ENCODE measurements at places on chromosomes 4 and X.

DNA sequence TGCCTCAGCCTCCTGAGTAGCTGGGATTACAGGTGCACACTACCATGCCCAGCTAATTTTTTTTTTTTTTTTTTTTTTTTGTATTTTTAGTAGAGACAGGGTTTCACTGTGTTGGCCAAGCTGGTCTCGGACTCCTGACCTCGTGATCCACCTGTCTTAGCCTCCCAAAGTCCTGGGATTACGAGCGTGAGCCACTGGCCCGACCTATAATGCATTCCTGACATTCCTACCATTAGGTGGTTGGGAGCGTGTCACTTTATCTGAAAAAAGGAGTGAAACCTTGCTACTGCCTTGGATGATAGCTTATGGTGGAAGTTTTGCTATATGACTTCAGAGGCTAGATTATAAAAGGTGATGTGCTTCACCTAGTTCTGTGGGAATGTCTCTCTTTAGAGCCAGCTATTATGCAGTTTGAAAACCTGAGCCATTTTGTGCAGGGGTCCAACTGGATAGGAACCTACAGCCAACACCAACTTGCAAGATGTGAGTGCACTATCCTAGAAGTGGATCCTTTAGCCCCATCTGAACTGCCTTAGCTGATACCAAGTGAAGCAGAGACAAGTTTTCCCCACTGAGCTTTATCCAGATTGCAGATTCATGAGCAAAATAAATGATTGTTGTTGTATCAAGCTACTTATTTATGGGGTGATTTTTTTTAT is 29.8 kb upstream of the EMCN start:
- DNase-seq = no peak

DNA sequence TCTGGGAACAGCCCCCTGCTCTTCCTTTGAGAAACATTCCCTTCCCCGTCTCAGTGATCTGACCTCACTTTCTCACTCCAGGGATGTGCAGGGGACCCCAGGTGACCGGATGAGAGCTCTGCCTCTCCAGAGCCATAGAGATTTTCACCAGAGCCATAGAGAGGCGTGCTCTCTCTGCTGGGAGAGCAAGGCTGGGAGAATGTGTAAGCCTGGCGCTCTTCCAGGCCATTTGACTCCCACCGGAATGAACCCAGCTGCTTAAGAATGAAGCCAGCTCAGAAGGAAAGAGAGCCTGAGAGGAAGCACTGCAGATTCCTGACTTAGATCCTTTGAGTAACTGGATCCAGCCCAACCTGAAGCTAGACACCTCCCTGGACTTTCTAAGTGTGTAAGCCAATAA is 106.4 kb downstream of the DHX15 start:
- DNase-seq = no peak

DNA sequence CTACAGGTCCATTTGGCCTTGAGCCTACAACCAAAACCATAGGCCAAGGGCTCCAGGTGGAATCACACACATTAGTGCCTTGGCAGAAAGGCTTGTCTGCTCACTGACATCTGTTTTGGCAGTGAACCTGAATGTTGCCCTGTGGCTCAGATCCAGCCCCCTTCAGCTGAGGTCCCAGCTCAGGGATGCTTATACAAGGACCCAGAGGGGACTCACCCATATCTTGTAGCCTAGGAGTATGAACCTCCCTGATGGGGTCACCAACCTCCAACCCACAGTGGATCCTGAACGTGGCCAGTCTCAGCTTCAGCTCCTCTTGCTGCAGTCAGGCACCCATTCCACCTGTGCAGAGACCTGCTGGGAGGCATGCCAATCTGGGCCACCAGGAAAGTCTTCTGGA is 50.8 kb upstream of the HMX1 start:
- no peak for DNase-seq

DNA sequence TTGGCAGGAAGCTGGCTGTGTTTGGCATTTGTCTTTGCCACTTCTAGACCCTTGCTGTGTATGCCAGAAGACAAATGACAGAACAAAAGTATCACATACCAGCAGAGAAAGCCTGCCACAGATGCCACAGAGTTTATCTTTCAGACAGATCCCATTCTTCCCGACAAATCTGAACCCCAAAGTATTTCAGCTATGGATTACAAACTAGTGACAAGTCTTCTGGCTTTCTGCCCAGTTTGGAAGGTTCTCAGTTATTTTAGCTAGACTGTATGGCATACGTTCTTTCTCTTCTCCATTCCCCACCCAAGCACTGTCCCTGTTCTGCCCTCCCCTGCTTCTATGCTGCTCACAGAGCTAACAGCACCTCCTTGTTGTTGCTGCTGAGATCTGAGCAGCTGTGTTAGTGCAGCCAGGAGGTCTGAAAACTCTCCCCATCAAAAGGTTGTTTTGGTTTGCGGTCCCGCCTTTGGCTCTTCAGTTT is 236.7 kb downstream of the FRAS1 start:
- DNase-seq = no peak

- DNase-seq = peak; percentile 63
Observed at GRCh38 chrX:12771445-12772069, 19.7 kb upstream of the PRPS2 start.

DNA sequence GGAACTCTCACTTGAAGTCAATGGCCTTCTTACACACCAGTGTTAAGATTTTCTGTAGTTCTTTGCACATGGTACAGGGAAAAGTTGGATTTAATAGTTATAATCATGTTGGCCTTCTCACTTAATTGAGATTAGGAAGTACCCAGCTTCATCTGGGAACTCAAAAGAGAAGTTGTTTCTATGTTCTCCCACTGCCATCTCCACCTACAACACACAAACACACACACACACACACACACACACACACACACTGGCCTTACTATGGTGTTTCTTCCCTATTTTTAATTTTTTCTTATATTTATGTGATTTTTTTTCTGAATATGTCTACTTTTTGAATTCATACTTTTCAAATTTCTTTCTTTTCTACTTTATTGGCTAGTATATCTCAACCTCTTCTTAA is 10.0 kb upstream of the CHIC2 start:
- no peak for DNase-seq

DNA sequence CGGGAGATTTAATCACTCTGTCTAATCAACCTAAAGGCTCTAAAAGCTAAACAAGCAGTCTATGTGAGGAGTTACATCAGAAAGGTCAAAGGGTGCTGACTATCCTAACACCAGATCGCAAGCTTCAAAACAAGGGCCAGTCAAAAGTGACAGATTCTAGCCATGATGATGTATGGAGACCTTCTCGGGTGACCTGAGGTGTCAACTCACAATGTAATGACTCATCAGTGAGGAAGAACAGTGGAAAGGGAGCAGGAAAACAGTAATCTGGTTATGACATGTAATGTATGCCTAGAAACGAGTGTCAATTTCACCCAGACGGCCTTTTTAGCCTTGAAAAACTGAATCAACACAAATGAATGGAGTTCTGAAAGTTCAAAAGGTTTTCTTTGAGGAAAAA is 375.3 kb downstream of the IDS start:
- DNase-seq = no peak

DNA sequence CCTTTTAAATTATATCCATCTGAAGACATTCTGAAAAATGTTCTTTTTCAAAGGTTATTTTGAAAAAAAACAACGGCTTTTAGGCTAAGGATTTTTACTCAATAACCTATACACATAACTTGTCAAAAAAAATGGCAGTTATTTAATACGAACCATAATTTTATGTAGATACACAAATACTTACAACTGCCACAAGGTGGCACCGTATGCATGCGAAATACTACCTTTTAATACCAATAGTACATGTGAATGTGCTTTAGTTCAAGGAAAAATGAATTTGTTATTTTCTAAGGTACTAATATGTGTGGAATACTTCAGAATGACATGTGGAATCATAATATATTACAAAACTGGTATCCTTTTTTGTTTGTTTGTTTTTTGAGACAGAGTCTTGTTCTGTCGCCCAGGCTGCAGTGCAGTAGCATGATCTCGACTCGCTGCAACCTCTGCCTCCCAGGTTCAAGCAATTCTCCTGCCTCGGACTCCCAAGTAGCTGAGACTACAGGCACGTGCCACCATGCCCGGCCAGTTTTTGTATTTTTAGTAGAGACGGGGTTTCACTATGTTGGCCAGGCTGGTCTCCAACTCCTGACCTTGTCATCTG is 4.6 kb upstream of the MAD2L1 start:
- peak; percentile 54 for DNase-seq

DNA sequence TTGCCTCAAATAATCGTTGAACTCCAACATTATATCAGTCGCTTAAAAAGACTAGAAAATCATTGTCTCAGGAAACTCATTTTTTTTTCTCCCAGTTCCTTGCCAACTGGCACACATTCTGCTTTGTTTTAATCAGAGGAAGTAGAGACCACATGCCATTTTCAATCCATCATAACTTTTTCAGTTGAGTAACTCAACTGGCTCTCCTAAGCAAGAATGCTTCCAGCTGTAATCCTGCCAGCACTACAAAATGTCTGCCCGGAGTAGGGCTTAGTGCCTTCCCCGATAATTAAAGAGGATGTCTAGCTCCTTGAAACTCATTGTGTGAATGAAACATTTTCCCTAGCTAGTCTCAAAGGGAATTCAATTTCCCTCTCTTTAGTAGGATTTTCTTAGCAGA is 33.0 kb downstream of the FREM3 start:
- no peak for DNase-seq

DNA sequence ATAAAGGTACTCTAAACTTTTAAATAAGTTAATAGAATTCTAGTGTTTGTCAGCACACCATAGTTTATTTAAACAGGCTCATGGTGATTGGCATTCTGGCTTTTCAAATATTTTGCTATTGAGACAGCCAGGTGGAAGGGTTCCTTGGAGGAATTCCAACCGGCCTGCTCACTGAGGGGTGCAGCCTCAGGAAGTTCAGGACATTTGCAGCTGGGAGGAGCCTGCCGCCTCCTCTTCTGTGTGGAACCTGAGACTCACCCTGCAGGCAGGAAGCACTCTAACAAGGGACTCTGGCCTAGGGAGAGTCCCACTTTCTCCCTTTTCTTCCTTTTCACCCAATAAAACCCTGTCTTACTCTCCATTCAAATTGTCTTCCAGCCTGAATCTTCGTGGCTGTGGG is 1328.0 kb downstream of the FSTL5 start:
- no peak for DNase-seq

DNA sequence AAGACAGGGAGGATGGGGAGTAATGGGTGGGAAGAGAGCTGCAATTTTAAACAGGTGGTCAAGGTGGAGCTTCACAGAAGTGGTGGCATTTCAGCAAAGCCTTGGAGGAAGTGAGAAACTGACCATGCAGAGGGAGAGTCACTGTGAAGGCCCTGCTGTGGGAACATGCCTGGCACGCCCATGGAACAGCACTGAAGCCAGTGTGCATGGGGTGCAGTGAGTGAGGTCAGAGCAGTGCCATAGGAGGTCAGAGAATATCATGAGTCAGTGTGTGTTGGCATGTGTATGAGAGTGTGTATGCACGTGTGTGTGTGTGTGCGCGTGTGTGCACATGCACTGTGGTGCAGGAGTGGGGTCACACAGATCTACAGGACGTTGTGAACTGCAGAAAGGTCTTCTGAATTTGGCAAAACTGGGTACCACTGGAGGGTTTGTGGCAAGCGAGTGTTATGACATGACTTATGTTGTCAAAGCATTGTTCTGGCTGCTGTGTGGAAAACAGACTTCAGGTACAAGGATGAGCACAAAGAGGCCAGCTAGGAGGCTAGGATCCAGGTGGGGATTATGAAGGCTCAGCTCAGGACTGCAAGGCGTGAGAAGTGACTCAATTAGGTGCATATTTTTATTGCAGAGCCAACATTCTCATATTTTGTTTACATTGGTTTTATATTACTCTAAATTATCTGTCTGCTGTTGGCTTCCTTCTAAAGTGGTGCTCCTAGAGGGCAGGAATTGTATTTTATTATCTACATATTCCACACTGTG is 34.0 kb downstream of the ZNF827 start:
- DNase-seq = no peak

GRCh38 chr4:40205259-40206198 is 8.7 kb downstream of the RHOH start:
- peak; percentile 55 for DNase-seq

GRCh38 chr4:145494666-145495270 is 13.1 kb downstream of the SMAD1 start:
- DNase-seq = no peak

DNA sequence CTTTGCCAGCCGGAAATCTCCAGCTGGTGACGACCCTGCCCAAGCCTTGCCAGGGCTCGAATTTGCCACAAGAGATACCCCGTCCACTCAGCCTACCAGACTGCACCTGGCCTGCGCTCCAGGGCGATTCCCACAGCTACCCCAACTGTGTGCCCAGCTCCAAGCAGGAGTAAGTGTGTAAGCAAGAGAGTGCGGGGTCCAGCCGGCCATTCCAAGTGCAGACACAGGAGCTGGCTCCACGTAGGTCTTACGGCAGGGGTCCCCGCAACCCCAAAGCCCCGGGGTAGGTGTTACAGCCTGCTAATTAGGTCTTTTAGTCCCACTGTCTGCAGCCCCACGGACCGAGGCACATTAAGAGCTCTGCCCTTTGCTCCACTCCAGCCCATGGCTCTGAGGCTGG is 1305.2 kb downstream of the ARAP2 start:
- DNase-seq = no peak

DNA sequence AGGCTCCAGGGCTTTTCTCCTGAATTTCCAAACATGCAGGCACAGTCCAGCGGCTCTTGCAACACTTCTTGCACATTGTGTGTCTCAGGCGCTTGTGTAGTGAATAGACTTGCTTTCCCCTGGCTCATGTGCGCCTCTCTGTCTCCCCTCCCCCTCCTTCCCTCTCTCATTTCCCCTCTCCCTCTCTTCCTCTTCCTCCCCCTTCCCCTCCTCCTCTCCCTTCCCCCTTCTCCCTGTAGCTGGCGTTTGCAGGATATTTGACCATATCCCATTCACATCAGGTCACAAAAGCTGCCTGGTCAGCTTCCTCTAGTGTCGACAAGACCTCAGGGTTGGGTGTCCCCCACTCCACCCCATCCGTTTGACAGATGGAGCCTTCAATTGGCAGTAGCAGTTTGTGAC is 2.4 kb downstream of the CHST7 start:
- no peak for DNase-seq

DNA sequence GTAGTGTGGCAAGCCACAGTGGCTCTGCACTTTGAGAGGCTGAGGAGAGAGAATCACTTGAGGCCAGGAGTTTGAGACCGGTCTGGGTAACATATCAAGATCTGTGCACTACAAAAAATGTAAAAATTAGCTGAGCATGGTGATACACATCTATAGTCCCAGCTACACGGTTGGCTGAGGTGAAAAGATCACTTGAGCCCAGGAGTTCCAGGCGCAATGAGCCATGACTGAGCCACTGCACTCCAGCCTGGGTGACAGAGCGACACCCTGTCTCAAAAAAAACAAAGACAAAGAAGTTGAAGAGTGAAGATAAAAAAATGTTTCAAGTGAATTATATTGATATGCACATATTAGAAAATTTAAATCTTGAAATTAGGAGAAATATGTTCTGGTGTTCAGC is 46.3 kb downstream of the SULT1B1 start:
- no peak for DNase-seq

DNA sequence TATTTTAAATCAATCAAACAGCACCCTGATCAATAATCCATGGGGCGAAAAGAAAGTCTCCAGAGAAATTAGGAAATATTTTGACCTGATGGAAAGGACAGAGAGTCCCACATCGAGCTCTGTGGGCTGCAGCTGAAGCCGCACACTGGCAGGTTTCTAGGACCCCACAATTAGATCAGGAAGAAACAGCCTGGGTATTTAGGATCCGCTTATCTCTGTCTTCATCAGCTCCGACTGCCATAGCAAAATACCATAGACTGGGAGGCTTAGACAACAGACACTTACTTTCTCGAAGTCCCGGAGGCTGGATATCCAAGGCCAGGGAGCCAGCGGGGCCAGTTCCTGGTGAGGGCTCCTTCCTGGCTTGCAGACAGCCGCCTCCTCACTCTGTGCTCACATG is 36.4 kb downstream of the CCNQ start:
- no peak for DNase-seq

GRCh38 chr4:71524756-71525155 is 185.9 kb downstream of the SLC4A4 start:
- DNase-seq = no peak

GRCh38 chr4:177528620-177529019 is 86.4 kb upstream of the AGA start:
- DNase-seq = no peak

Data from HL-60 (cell line).